ENCODE measurements at places on chromosomes 5 and 9.

- no peak for DNase-seq
Observed at GRCh38 chr5:133702791-133703770, 90.7 kb upstream of the FSTL4 start.

- DNase-seq: no peak
Observed at GRCh38 chr9:89606049-89606623, 1.3 kb downstream of the GADD45G start.

GRCh38 chr5:106288979-106289378, 1381.8 kb downstream of the EFNA5 start:
- DNase-seq: no peak

GRCh38 chr9:110351009-110351467, 13.4 kb upstream of the TXNDC8 start:
- DNase-seq: no peak

GRCh38 chr5:59107692-59108091, 524.8 kb downstream of the RAB3C start:
- no peak for DNase-seq

DNA sequence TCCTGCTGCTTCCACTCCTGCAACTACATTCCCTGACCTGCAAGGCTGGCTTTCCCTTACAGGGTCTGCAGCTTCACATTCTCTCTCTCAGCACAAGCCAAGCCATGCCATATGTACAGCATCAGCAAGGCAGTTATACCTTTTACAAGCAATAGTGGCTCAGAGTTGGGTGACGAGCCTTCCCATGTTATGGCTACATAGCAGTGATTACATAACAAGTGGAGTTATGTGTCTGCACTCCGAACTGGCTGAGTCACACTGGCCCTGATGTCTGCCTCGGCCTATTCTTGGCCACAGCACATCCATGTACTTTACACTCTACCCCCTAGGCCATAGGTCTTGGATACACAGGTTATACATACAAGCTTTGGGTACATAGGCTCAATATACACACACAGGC, 52.0 kb upstream of the SNCAIP start:
- DNase-seq: no peak

GRCh38 chr5:143693651-143694252, 118.2 kb upstream of the HMHB1 start:
- DNase-seq: no peak

- no peak for DNase-seq
Observed at GRCh38 chr9:110457245-110457644, 119.6 kb upstream of the TXNDC8 start.

GRCh38 chr5:114148253-114148652, 213.6 kb upstream of the KCNN2 start:
- no peak for DNase-seq

GRCh38 chr5:120817044-120817985, 353.2 kb downstream of the PRR16 start:
- no peak for DNase-seq

- no peak for DNase-seq
Observed at GRCh38 chr5:171868236-171868635, 82.6 kb downstream of the SMIM23 start.

DNA sequence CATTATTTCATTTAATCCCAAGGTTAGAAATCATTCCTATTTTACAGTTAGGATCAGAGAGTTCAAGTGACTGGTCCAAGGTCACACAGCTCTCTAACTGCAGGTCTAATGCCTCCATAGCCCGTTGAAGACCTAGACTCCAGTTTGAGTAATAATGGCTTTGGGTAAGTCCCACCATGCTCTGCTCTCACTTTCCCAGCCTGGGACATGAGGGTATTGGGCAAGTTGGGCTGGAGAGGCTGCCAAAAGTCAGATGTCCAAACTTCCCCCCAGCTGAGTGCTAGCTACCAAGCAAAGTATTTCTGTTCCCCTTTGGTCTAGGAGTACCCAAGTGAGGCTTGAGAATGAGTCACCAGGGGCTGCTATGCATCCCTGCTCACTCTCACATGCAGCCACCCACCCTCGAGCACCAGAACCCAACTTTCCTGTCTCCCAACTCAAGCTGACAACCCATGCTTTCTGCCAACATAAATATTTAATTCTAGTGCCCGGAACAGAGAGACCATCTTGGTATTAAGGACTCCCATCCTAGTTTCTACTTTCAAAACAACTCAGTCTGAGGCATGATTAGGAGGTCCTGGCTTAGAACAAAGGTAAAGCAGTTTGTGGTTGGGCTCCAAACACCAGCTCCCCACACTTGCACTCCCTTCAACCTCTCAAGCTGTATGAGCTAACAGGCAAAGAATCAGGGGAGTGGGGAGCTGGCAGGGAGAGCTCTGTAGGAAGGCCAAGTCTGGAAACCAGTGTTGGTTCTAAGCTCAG, 236.5 kb upstream of the TRIM32 start:
- DNase-seq: no peak

GRCh38 chr9:120040896-120041295, 539.1 kb downstream of the CDK5RAP2 start:
- no peak for DNase-seq

GRCh38 chr5:157570531-157571200, 4.9 kb downstream of the ADAM19 start:
- DNase-seq: no peak

DNA sequence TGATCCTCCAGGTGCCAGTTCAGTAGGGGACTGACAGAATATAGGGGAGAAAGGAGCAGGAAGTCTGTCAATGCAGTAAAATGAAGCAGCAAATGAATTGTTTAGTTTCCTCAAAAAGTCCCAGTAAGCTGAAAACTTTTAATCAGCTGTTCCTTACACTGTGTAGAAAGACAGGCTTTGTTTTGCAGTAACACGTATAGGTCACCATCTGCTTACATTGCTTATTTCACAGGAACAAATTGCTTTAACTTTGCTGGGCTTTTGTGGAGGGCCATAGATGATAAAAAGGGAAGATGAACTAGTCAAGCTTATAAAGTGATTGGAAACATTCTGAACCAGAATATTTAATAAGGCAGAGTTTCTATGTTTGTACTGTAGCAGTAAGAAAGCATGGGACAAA, 331.3 kb upstream of the RFX3 start:
- no peak for DNase-seq

DNA sequence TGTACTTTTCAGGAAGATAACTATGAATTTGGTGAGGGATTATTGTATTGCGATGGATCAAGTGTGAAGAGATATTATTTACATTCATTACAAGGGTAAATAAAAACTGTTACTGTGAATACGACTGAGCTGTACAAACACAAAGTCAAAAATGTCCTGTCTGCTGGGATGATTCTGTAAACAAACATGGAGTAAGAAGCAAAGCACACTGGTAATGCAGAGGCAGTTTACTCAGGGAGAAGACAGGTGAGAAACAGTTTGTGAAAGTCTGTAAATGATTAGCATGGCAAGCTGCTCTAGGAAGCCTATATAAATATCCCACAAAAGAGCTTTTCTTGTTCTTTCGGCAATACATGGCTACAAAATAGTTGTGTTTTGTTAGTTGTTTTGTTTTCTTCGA, 115.4 kb upstream of the GNA14 start:
- no peak for DNase-seq
